ENCODE measurements at places on chromosomes 1 and 21.
A peak's percentile ranks its signal among the peaks of the same experiment; 100 is the strongest.

GRCh38 chr1:147622731-147623130 is 47.6 kb downstream of the ACP6 start:
- DNase-seq, result no peak

GRCh38 chr1:214220891-214221290 is 60.1 kb upstream of the SMYD2 start:
- no peak for DNase-seq

DNA sequence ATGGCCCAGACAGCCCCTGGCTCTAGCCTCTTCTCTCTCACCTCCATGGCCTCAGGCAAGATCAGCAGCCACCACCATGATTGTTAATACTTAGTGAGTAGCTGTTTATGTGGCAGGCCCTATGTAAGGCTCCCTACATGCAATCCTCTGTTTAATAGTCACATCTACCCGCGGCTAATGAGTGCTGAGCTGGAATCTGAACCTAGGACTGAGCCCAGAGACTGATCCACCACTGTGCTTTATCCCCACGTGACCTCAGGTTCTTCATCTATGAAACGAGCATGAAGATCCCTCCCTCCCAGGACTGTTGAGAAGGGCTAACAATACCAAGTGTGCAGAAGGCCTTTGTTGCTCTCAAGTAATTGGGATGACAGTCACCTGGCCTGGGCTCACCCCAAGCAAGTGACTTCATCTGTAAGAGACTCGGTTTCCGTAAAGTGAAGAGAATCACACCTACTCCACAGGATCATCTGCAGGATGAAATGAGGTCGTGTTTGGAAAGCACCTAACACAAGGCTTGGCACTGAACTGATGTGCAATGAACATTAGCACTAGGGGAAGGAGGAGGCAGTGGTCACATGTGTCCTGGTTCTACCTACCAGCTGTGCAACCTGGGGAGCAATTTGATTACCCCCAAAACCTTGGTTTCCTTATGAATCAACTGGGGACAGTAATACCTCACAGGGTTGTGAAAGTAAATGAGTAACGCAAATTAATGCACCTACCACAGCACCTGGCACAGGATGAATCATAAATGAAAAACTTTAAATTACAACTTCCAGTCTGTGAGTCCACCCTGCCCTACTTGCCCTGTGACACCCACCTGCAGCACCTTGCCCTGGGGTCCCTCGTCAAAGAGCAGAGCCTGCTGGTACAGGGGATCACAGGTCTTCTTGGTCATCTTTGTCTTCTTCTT is 37.2 kb downstream of the RIMS3 start:
- DNase-seq, result no peak

DNA sequence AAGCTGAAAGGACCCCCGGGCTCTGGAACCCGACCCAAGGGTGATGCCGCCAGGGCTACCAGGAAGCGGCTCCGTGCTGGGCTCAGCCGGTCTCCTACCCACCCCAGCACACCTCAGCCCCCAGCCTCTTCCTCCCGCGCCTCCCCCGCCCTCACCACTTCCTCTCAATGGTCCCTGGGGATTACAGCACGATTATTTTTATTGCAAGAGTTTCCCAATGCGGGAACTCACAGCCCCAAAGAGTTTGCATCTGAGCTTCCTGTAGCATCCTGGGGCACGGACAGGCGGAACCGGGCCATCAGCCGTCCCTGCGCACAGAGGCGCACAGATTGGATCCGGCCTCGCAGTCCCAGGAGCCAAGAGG is 8.7 kb upstream of the SLX9 start:
- no peak for DNase-seq

DNA sequence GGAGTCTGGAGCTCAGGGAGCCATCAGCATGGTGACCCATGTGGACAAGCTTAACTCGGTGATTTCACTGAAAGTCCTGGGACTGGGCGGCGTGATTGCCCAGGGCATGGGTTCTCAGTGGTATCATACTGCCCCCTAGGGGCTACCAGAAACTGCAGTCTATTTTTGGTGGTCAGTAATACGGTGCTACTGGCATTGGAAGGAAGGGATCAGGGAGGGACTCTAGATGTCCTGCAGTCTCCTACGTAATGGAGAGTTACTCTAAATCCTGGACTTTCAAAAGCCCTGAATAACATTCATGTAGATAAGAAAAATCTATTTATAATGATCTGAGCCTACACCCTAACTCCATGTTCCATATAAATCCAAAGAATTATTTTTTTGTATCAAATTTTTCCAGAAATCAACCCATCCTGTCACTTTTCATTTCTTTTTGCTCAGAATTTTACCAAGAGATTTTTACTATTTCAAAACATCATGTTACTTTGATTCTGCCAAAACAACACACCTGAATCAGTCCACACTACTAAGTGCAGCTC is 37.3 kb downstream of the PABPC4 start:
- DNase-seq, result peak; percentile 80

DNA sequence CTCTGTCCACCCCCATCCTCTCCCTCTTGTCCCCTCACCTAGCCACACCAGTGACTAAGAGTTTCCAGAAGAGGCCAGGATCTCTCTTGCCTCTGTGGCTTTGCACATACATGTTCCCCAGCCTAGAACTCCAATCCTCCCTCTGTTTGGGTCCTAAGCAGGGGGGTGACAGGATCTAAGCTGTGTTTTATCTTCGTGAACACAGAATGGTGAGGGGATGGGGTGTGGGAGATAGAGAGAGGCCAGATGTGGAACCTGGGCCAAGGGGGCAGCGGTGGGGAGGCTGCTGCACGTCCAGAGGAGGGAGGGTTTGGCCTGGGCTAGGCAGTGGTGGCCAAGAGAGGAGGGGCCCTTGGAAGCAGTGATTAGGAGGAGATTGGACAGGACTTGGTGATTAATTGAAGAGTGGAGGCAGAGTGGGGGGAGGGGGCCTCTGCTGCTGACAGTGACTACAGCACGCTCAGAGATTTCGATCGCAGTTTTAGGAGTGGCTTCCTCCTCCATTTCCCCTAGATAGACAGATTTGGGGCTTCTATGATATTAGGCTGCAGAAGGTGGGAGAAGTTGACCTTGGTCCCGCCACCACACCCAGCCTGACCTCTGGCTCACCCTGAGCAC is 17.1 kb upstream of the ADGRB2 start:
- peak; percentile 90 for DNase-seq

DNA sequence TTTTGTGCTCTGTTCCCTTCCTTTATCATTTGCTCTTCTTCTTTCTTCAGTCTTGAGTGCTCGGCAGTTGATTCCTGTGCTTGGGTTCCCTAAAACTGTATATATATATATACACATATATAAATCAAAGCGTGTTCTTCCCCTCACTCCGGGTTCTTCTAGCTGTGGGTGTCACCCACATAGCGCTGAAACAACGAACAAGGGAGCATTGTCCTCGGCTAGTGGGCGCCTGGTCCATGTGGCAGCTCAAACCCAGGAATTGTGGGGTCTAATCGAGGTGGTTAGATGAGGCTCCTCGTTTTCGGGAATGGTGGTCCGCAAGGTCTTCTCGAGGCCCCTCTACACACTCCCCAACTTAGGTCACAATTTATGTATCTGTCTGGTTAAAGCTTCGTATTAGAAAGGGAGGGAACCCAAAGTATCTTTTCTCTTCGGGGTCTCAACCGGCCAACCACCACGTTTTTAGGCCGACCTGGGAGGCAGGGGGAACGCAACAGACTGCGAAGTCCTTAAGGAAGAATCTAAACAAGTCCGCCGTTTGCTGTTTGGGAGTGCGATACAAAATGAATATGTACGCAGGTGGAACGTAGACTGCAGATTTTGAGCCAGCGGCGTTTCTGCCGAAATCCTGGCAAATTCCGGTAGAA is 504 bp upstream of the SDHC start:
- DNase-seq, result no peak

GRCh38 chr21:23488245-23488644 is 2119.0 kb downstream of the MRPL39 start:
- no peak for DNase-seq

DNA sequence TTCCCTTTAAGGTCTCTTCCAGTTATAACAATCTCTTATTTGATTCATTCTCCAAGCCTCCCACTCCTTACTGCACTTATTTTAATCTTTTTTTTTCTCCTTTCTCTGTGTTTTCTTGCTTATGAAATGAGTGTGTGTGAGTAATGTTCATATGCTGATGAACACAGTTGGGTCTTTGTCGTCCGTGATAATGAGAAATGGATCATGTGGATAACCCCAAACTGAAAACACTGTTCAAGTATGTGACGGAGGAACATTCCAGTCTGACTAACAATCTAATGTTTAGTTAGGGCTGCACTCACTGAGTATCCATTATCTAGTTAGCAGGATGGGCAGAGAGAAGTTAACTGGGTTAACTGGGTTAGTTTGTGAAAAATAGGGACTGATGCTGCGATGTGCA is 253.1 kb upstream of the DUSP10 start:
- DNase-seq, result peak; percentile 25

All from lung (tissue), 17 donors.